Heart right ventricle (tissue), 16 donors: ENCODE measurements at places on chromosomes 4 and X. TPM values are rescaled to one million over a fixed set of nuclear protein-coding genes. Genes with fewer than 3 reads are reported as not detected.

CT45A1 gene
- polyA plus RNA-seq: not detected

- DNase-seq: no peak
These were observed 1448.9 kb upstream of the TENM3 start for GRCh38 chr4:180794333-180794732.

GRCh38 chr4:38684271-38684670, 20.3 kb downstream of the KLF3 start:
- no peak for DNase-seq

DNA sequence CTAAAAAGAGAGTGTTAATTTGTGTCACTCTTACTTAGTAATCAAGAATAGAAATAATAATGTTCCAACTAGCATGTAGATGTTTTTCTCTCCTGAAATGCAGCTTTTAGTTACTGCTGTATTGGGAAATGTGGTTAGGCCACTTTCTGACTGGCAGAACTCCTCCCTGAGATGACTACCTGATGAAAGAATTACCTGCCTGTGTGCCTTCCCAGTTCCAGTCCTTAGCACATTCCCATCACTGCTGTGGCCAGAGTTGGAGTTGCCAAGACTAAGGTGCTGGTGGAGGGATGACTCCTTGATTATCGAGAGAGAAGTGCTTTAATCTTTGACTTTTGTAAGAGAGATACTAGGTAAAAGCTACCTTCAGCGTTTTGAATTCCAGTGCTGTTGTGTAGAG, 9.5 kb downstream of the GAB1 start:
- no peak for DNase-seq

- no peak for DNase-seq
These were observed 23.4 kb upstream of the RHOH start for GRCh38 chr4:40173470-40173875.

- DNase-seq: no peak
These were observed 56.6 kb upstream of the RBM47 start for GRCh38 chr4:40686081-40686913.

EFHC2 gene
- polyA plus RNA-seq: 13.2 TPM

DNA sequence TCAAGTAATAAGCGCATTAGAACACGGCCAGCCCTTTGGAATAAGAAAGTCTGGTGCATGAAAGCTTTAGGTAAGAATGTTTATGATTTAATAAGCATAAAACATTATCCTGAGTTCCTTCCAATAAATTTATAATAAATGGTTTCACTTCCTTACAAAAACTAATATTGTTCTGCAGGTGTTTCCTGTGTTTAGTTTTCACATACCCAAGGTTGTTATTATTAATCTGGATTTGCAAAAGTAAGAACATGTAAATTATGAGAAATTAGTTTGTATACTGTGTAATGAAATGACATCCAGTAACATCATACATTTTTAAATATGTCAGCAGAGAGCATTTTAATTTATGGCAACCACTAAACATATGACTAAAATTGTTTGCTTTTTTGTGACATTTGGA, 72.1 kb downstream of the BANK1 start:
- DNase-seq: no peak

- DNase-seq: no peak
These were observed 45.3 kb downstream of the FAT4 start for GRCh38 chr4:125359960-125360634.

- DNase-seq: no peak
These were observed 42.1 kb downstream of the HMX1 start for GRCh38 chr4:8829584-8829983.

- no peak for DNase-seq
These were observed 94.8 kb downstream of the LARP7 start for GRCh38 chr4:112731715-112732114.

HMX1 gene
- polyA plus RNA-seq: not detected
